CD8-positive, alpha-beta memory T cell (primary cell): ENCODE measurements at places on chromosomes 6 and 20. TPM values are rescaled to one million over a fixed set of nuclear protein-coding genes. Genes with fewer than 3 reads are reported as not detected.

DNA sequence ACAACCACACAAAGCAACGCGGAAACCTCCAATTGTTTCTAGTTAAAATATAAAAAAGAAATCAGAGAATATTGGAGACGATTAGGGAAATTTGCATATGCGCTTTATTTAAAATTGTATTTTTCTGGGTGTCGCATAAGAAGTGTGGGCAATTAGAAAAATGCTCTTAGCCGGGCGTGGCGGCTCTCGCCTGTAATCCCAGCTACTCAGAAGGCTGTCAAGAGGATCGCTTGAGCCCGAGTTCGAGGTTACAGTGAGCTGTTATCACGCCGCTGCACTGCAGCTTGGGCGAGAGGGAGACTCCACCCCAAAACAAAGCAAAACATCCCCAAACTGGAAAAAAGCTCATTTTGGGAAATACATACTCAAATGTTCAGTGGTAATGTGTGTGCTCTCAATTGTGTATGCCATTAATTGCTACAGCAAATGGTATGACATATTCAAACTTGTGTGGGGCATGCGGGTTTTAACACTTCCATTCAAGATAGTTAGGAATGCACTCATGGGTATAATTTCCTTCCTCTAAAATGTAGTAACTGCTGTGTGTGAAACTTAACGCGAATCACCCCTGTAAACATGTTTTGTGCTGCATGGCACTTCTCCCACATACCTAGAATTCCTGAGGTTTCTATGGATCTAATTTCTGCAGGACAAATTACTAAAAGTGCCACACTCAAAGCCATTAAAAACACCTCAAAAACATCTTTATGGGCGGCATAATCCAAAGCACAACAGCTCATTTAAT is 54.7 kb upstream of the HFE start:
- peak overlapping the region; percentile 85 for H3K27ac ChIP-seq
- peaks cover 29% of the 10 kb centered on the region for H3K4me1 ChIP-seq
- DNase-seq: no peak
- no peaks in the 10 kb centered on the region for H3K27me3 ChIP-seq

DNA sequence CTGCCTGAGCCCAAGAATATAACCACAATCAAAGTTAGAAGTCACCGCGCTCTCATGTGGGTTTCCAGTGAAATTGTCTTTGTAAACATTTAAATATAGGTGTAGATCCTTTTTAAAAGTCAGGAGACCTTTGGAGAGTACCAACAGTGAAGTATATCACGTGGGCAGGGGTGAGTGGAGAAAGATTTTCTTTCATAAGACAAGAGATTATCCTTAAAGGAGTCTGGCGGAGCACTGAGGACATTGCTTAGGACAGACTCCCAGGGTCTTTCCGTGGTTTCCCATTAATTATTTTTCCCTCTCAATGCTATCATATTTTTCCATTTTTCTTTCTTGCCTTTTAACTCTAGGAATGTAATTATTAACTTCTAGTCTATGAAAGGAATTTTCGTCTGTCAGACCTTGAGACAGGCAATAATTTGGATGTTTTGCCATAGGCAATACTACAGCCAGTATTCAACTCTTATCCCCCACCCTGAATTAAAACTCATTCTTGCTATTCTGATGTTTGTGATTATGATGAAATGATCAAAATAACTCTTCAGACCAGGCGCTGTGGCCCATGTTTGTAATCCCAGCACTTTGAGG is 31.4 kb downstream of the DCBLD1 start:
- H3K4me3 ChIP-seq: no peak overlapping the region
- H3K27ac ChIP-seq: no peak overlapping the region
- no peak for DNase-seq
- no peaks in the 10 kb centered on the region for H3K27me3 ChIP-seq
- H3K4me1 ChIP-seq: no peaks in the 10 kb centered on the region

DNA sequence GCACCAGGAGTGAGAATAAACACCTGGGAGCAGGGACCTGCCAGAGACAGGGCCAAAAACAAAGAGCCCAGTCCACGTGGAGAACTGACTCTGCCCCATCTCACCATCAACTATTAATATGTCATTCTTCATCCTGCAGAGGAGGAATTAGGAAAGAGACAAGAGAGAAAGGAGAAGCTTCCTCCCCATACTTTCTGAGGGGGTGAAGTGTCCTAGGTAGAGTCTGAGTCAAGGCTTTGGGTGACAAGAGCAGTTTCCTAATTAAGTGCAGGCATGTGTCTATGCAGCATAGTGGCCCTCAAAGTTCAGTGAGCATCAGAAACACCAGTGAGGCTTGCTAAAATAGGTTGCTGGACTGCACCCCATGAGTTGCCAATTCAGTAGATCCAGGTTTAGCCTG is 40.7 kb upstream of the BMP2 start:
- H3K27ac ChIP-seq: no peak overlapping the region
- H3K27me3 ChIP-seq: no peaks in the 10 kb centered on the region
- no peaks in the 10 kb centered on the region for H3K4me1 ChIP-seq
- H3K36me3 ChIP-seq: no peaks in the 10 kb centered on the region

The ECI2 gene
- total RNA-seq: 28.7 TPM

The NINL gene
- total RNA-seq: 0.77 TPM

DNA sequence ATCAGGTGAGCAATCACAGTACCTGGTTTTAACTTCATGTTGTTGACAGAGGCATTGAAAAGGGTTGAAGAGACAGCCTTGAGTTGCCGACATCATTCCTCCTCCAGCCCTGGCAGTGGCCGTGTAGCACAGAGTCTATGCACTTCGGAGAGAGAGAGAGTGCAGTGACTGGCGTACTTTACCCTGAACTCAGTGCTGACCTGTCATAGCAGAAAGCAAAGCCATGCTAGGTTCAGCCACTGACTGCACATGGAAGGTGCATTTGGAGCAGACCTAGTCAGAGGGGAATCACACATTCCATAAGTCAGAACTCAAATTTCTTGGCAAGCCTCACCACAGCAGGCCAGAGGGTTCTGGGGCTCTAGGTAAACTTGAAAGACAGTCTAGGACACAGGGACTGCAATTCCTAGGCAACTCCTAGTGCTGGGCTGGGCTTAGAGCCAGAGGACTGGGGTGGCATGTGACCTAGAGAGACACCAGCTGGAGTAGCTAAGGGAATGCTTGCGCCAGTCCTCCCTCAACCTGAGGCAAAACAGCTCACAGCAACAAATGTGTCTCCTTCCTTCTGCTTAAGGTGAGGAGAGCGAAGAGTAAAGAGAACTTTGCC is 69.1 kb downstream of the ELOVL4 start:
- H3K4me1 ChIP-seq: no peaks in the 10 kb centered on the region
- DNase-seq: no peak
